ENCODE measurements at places on chromosomes 6 and 20.

GRCh38 chr20:16096756-16097326 is 476.4 kb downstream of the KIF16B start:
- no peak for DNase-seq

DNA sequence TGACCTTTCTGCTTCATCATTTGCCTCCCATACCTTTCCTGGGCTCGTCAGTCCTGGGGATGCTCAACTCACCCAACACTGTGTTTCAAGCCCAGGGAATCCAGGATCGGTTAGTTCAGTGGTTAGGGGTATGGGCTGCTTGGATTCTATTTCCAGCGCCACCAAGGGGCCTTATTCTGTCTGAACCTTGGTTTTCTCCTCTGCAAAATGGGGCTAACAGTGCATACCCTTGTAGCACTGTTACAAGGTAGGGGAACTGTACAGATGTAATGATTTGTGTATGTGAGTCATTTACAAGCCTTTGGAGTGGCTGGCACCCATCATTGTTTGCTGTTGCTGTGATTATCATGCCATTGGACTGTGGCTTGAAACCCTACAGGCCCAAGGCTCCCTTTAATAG is 14.5 kb upstream of the CSNK2A1 start:
- no peak for DNase-seq

DNA sequence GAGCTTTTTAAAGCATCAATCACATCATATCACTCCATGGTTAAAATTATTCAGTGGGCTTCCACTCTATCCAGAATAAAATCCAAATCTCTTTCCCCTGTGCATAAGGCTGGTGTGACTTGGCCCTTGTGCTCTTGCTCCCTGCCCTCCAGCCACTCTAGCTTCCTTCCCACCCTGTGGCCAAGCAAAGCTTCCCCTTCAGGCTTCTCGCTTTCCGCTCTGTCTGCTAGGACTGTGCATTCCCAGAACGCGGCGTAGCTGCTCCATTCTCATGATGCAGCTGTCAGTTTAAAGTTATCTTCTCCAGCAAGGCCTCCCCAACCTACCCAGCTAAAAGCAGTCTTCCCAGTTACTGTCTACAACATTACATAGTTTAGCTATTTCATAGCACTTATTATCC is 19.4 kb upstream of the KCNK16 start:
- DNase-seq, result no peak

- DNase-seq, result no peak
Observed at GRCh38 chr6:56767892-56768531, 125.3 kb upstream of the DST start.

DNA sequence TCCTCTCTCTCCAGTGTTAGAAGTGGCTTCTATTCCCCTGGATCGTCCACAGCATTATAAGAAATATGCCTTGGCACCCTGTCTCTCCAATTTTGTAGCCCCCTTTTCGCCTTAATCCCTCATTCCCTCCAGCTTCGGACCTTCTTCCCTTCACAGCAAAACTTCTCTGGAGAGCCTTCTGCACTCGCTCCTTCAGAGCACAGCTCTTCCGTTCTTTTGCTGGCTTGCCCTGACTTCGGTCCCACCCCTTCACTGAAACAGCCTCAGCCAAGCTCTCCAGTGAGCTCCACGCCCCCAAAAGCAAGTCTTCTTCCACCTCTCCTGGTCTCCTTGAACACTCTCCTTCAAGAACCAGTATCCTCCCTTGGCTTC is 134.7 kb upstream of the RNF24 start:
- DNase-seq, result no peak

- no peak for DNase-seq
Observed at GRCh38 chr6:12196326-12196936, 93.7 kb upstream of the EDN1 start.

GRCh38 chr6:33885132-33886057 is 81.6 kb upstream of the MLN start:
- DNase-seq, result peak; percentile 41

DNA sequence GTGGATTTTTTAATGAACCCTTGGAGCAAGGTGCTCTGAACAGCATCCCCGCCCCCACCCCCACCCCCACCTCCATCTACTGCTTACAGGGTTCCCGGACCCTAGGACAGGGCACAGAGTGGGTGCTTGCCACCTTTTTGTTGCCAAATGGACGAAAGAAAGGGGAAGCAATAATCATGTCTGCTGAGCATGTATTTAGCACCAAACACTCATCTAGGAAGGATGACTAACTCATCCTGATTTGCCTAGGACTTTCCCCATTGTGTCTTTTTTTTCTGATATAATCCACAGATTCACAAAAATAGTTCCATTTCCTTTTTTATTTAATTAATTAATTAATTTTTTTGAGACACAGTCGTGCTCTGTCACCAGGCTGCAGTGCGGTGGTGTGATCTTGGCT is 1.2 kb upstream of the PLTP start:
- DNase-seq, result no peak

GRCh38 chr6:43416935-43417334 is 10.4 kb upstream of the ABCC10 start:
- no peak for DNase-seq
